ENCODE measurements at places on chromosomes 7 and 10.

- peak; percentile 57 for DNase-seq
These were observed 35.7 kb upstream of the EBLN1 start for GRCh38 chr10:22253580-22253882.

- DNase-seq: no peak
These were observed 63.0 kb downstream of the FAS start for GRCh38 chr10:89053555-89053954.

DNA sequence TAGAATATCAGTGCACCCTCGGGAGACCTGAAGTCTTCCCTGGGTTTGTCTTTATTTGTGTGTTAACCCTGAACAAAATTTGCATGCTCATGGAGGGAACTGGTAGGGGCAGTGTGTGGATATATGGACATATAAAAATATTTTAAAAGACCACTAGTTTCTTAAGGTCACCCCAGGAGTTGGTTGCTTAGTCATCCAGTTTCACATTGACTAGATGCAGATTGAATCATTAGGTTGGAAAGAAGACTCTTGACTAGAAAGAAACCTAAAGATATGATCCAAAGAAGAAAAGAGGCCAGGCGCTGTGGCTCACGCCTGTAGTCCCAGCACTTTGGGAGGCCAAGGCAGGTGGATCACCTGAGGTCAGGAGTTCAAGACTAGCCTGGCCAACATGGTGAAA lies 137.1 kb downstream of the KAT6B start:
- no peak for DNase-seq

DNA sequence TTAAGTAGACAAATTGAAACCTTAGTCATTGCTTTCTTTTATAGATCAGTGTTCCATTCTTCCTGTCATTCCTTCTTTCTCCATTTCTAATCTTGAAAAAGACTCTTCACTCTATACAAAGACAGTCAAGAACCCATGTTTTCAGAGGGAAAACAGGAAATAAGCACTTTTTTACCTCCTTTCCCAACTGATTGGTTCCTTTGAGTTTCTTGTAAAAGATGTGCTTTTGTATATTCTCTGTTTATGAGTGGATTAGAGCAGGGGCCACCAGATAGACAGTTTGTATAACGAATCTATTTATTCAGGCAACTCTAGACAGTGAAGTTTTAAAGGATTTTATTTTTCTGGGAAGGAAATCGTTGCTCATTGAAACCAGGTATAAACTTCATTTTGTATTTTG lies 49.8 kb downstream of the SHOC2 start:
- no peak for DNase-seq

- DNase-seq: no peak
These were observed 236.5 kb downstream of the SKAP2 start for GRCh38 chr7:26627891-26628341.

GRCh38 chr7:114364151-114364550 lies 50.5 kb upstream of the FOXP2 start:
- DNase-seq: no peak

DNA sequence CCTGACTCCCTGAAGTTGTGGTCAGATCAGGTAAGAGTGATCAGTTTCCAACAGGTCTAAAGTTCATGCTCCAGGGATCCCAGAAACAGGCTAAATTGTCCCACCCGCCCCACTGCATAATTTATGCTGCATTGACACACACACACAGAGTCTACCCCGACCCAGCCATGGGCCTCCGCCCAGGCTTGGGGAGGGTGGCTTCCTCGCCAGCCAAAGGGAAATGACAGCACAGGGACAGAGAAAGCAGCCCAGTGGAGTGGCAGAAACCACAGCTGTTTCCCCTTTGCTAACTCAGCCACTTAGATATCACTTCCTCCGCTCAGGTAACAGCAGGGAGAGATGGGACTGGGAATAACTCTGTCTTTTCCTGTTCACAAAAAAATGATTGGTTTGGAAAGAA lies 9.4 kb downstream of the SH3PXD2A start:
- peak; percentile 32 for DNase-seq

DNA sequence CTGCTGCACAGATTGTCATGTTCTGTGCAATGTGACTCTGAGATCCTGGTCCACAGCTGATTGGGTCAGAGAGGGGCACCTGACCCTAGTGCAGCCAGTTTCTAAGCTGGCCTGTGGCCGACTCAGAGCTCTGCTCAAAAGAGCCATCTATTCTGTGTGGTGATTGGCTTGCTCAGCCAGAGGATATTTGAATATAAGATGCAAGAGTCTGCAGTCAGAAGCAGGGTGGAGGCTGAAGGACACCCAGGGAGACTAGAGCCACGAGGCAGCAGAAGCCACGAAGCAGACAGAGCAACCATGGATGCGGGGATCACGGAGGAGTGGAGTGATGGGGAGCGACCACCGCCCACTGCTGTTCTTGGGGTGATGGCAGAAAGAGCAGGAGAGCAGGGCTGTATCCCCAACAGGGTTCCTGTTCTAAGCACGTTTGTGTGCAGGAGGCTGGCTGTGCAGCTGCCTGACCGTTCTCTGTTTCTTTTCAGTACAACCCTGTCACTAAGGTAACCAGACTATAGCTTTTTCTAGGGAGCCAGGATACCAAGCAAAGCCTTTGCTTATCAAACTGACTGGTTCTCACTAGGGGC lies 19.5 kb upstream of the RHEB start:
- no peak for DNase-seq

- DNase-seq: no peak
These were observed 909.7 kb upstream of the AUTS2 start for GRCh38 chr7:68688416-68689086.

GRCh38 chr10:20299034-20299736 lies 483.0 kb downstream of the PLXDC2 start:
- DNase-seq: no peak

- no peak for DNase-seq
These were observed 15.8 kb downstream of the TSPAN12 start for GRCh38 chr7:120842121-120842621.

DNA sequence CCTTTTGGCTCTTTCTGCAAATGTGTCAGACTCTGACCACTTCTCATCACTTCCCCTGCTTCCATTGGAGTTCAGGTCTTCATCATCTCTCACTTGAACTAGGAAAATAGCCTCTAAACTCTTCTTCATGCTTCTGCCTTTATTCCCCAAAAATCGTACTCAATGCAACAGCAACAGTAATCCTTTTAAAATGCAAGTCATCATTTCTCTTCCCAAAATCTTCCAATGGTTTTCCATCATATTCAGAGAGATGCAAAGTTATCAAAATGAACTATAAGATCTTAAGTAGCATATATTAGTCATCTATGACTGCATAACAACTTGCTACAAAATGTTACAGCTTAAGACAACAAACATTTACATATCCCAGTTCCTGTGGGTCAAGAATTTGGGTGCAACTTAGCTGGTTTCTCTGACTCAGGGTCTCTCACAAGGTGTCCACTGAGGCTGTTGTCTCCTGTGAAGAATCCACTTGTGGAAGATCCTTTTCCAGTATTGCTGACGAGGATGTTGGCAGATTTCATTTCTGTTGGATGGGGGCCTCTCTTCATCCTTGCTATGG lies 31.0 kb upstream of the ETV1 start:
- DNase-seq: no peak

DNA sequence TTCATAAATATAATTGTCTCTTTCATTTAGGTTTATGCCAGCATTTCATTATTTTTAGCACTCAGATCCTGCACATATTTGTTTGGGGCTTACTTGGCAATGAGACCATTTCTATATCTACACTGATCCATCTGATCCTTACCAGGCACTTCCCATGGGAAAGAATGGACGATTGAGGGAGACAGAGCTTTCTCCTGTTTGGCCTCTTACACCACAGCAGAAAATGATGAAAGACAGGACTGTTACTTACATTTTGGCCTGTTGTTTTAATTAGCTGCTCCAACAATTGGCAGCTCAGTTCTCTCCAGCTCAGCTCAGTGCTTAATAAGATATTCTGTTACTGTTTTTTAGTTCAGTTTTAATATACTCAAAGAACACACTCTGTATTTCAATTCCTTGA lies 77.6 kb upstream of the RSU1 start:
- DNase-seq: no peak

DNA sequence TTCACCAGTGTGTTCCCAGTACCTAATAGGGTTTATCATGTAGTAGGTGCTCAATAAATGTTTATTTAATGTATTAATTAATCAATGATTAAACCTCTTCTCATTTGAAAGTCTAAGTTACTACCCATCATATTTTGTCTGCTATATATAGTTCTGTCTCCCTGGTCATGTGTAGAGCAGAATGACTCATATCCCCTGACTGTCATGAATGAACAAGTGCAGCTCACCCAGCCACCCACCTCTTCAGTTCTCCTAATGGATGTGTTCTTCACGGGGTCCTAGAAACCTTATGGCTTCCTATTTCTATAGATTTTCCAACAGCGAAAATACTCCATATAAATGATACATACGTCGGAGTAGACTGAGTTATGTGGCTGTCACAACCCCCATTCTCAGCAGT lies 64.5 kb downstream of the HIF1AN start:
- no peak for DNase-seq

- DNase-seq: no peak
These were observed 1.2 kb downstream of the PDZD7 start for GRCh38 chr10:101029520-101030295.

DNA sequence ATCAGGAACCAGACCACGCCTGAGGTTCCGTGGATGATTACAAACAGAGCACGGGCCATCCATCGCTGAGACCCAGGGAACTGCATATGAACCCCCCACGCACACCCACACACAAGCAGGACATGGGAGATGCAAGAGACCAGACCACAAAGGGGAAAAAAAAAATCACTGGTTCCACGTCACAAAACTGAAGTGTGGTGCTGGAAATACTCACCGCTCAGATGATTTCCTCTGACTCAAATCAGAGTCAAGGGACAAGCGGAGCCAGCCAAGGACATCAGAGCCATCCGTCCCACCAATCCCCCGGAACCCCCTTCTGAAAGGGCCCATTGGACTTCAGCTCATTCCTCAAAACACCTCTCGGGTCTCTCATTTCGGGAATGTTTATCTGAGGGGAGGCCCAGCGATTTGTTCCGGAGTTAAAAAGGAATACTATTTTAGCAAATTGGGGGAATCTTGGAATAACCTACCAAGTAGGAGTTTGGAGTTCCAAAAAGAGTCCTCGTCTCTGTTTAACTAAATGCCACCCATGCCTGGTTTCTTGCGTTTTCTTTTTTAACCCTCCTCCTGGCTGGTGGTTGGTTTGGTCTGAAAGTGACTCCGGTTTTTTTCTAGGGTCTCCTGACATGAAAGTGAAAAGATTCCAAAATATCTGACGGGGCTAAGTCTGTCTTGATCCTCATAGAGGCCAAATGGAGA lies 15.0 kb downstream of the SNX8 start:
- peak; percentile 33 for DNase-seq

GRCh38 chr10:129192344-129193128 lies 274.5 kb upstream of the MGMT start:
- no peak for DNase-seq

DNA sequence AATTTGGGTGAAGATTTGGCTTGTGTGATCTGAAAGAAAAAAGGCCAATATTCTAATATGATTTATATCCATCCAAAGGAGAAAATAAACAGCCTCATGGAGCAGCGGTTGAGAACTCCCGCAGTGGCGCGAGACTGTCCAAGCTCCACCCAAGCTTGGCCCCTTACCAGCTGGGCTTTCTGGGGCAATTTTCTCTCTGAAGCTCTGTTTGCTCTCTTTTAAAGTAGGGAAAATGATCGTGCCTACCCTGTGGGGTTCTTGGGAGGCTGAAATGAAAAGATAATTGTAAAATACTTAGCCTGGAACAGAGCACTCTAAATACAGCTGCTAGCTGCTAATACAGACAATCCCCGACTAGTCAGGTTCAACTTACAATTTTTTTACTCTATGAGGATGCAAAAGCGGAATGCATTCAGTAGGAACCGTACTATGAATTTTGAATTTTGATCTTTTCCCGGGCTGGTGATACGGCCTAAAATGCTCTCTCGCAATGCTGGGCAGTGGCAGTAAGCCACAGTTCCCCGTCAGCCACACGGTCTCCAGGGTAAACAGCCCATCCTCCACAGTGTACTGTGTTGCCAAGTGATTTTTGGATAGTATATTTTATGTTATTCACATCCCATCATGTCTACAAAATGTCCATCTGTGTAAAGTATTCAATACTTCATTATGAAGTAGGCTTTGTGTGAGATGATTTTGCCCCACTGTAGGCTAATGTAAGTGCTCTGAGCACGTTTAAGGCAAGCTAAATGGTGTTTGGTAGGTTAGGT lies 137.7 kb downstream of the CHN2 start:
- DNase-seq: no peak

DNA sequence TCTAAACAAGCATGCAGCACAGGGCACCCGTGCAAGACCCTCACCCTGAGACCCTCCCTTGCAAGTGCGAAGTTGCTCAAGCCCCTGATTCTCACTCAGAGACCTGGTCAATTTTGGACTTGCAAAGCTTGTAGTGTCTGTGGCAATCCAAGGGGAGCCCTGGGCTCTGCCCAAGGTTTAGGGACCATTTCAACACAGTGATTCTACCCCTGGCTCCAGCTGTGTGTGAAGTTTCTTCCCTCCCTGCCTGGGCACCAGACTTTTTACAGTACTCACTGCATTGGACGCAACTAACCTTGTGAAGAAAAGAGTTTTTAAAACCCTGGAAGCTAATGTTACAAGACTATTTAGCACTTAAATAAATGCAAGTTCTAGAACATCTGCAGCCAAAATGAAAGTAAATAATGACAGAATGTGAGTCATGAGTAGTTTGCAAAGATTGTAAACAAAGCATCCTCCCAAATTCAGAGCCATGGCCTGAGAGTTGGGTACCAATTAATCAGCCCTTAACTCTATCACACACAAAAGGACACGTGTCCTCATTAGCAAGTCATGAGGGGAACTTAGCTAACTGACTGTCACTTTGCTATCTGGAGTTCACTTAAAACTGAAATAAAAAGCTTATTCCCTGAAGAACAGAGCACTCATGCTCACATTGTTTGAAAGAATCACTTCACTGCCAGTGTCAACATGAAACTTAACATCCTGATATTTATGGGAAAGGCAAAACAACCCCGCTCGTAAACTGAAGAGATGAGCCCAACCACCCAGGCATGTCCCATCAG lies 48.1 kb downstream of the RGS10 start:
- DNase-seq: no peak

GRCh38 chr10:4733150-4733842 lies 92.7 kb upstream of the AKR1E2 start:
- DNase-seq: no peak

DNA sequence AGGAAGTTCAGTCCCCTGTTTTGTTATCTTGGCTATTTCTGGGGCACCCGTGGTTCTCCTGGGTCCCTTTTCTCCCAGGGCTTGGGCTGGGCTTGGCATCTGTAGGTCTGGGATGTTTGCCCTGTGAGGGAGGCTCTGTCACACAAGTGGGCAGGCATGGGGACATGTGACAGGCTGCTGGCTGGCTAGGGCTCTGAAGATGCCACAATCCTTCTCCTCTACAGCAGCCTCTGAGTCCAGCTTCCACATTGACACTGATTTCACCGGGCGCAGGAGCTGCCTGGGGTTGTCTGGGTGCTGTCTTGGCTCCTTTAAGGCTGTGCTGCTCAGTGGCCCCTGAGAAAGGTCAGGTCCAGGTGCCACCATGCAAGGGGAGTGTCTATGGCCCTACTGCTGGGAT lies 37.4 kb upstream of the ZNF716 start:
- no peak for DNase-seq

DNA sequence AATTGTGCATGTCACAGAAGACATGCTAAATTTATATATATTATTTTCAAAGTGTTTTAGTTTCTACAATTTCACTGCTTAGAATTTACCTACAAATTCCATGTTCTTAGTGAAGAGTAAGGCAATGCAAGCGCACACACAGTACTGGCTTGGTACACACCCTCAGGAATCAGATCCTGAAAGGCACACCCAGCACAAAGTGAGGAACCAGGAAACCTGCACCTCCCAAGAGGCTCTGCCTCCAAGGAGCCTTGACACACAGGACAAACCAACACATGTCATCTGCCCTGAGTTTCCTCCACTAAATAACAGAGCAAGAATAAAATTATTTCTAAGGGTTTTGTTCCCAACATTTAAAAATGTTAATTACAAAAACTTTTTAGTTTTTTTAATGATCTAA lies 156.2 kb downstream of the PARD3 start:
- no peak for DNase-seq
